ENCODE measurements at places on chromosomes 7 and 10.

- DNase-seq = no peak
Observed at GRCh38 chr7:109476409-109476808, 906.7 kb downstream of the DNAJB9 start.

GRCh38 chr10:110353244-110354119 lies 48.8 kb upstream of the SMNDC1 start:
- DNase-seq = no peak

DNA sequence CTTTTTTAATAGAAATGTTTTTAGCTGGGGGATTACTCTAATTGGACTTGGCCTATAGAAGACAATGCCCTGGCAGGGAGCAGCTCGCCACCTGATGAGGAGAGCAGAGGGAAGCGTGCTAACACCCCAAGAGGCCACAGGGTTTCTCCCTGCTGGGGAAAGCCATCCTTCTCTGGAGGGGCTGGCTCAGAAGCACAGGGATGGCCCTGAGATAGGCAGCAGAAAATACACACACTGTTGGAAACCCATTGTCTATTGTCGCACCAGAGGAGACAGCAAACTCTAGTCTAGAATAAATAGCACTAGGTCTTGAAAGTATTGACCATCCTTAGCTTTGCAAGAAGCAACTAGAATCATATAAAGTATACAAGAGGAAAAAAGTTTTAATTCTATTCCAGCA lies 5.4 kb downstream of the COBL start:
- no peak for DNase-seq

- DNase-seq = no peak
Observed at GRCh38 chr10:71468363-71469094, 71.8 kb downstream of the CDH23 start.

- no peak for DNase-seq
Observed at GRCh38 chr10:79353726-79354125, 6.5 kb downstream of the PPIF start.

- no peak for DNase-seq
Observed at GRCh38 chr10:88428442-88428841, 154.7 kb downstream of the RNLS start.

DNA sequence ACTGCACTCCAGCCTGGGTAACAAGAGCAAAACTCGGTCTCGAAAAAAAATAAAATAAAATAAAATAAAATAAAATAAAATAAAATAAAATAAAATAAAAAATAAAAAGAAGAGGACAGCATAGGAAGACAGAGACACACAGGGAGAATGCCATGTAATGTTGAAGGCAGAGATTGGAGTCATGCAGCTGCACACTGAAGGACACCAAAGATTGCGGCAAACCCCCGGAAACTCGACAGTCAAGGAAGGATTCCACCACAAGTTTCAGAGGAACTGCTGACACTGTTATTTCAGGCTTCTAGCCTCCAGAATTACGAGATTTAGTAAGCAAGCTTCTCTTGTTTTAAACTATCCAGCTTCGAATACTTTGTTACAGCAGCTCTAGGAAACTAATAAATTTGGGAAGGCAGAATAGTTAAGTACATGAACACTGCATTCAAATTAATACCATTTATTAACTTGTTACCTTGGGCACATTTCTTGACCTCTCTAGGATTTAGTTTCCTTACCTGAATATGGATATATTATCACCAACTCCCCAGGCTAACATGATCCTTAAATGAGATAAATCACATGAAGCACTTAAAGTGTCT lies 9.5 kb downstream of the CPED1 start:
- DNase-seq = no peak

DNA sequence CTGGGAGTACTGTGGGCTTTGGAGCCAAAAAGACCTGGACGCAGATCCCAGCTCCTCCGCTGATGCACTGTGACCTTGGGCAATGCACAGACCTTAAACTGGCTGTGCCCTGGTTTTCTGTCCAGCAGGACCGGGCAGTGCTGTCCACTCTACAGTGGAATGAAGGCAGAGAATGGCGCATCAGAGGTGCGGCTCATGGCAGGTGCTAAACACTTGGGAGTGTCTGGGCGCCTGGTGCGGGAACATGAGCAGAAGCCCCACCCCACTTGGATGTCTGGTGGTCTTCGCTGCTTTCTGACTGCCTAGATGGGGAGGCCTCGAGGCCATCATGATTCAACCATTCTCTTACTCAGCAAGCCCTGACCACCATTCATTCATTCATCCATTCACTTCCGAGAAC lies 153.7 kb downstream of the GRK5 start:
- no peak for DNase-seq

DNA sequence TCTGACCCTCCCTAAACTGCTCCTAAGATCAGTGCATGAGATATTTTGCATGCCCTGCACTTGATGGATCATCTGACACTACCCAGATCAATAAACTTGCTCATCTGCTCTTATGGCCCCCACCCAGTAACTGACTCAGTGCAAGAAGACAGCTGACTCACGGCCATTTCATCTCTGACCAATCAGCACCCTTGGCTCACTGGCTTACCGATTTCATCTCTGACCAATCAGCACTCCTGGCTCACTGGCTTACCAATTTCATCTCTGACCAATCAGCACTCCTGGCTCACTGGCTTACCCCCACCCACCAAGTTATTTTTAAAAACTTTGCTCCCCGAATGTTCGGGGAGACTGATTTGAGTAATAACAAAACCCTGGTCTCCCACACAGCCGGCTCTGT lies 37.2 kb upstream of the OPTN start:
- no peak for DNase-seq

DNA sequence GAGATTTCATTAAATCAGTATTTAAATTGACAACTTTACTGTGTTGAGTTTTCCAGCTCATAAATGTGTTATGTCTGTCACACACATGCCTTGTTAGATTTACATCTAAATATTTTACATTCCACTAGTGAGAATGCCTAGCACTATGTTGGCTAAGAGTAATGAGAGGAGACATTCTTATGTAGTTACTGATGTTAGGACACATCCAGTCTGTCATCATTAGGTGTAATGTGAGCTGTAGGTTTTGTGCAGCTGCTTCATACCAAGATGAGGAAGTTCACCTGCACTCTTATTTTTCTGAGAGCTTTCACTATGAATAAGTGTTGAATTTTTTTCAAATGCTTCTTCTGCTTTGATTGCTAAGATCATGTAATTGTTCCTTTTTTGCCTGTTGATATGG lies 218.0 kb upstream of the IGFBP3 start:
- no peak for DNase-seq

DNA sequence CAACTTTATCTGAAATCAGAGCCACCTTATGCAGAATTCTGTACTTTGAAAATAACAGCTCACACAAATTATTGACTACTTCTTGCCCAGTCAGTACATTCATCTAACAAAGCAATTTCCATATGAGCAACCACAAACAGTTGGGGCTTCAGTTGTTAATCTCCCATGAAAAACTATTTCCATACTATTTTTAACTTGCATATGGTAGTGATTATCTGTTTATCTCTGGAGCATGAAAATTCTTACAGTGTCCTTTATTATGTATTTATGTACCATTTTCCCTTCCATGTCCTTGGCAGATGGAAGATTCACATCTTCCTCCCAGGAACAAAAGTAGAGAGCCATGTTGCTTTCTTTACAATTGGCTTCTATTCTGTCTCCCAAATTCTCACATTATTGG lies 285.7 kb downstream of the CRPPA start:
- DNase-seq = no peak

- no peak for DNase-seq
Observed at GRCh38 chr10:16750461-16750860, 66.8 kb downstream of the RSU1 start.

DNA sequence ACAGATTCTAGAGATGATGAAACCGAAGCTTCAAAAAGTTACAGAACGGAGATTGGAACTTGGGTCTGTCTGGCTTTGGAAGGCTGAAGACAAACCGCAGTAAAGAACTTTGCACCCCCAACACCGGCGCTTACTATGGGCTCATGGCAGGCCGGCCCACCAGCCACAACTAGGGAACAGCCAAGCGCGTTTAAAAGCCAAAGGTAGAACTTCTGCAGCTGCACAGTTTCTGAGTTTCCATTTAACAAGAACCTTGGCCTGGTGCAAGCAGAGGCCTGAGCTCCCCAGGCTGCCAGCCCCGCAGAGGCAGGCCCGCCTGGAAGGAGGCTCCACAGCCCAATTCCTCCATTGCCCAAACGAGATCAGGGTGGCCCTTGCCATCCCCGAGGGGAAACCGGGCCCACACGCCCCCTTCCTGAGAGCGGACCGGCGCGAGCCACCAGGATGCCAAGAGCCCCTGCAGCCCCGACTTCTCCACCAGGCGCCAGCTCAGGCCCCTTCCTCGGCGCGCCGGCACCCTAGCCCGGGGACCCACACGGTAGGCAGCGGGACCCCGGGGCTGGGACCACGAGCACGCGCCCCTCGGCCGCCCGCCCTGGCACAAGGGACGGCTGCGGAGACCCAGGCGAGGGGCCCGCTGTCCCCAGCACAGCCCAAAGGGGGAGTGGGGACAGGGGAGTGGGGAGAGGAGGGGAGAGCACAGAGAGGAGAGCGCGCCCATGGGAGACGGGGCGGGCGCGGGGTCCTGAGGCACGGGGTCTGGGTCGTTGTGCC lies 566 bp downstream of the MAD1L1 start:
- no peak for DNase-seq

DNA sequence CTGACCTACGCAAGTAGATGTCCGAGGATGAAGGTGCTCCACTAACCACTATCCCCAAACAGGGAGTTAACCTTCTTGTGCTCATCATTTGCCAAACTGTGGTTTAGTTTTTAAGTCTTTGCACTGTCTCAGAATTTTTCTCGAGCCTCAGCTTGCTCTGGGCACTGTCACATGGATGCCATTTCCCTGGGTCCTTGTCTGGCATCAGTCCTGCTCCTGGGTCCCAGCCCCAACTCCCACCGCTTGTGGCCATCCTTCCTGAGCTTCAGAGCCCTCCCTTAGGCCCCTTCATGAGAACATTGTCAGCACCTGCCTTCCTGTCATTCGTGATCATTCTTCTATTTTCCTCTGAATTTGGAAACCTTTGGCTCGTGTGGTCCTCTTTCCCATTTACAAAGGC lies 33.8 kb downstream of the C10orf71 start:
- DNase-seq = no peak

GRCh38 chr7:25329815-25330214 lies 101.5 kb upstream of the NPVF start:
- no peak for DNase-seq

- DNase-seq = no peak
Observed at GRCh38 chr10:116274064-116274904, 1.3 kb upstream of the GFRA1 start.

GRCh38 chr10:109698086-109698485 lies 225.2 kb downstream of the XPNPEP1 start:
- no peak for DNase-seq

- DNase-seq = peak; percentile 70
Observed at GRCh38 chr10:73907841-73908517, 3.0 kb upstream of the PLAU start.

GRCh38 chr10:69919250-69919649 lies 117.5 kb downstream of the COL13A1 start:
- no peak for DNase-seq

GRCh38 chr10:77566236-77566635 lies 71.4 kb downstream of the KCNMA1 start:
- peak; percentile 50 for DNase-seq

- no peak for DNase-seq
Observed at GRCh38 chr7:82690929-82691328, 247.4 kb upstream of the CACNA2D1 start.

DNA sequence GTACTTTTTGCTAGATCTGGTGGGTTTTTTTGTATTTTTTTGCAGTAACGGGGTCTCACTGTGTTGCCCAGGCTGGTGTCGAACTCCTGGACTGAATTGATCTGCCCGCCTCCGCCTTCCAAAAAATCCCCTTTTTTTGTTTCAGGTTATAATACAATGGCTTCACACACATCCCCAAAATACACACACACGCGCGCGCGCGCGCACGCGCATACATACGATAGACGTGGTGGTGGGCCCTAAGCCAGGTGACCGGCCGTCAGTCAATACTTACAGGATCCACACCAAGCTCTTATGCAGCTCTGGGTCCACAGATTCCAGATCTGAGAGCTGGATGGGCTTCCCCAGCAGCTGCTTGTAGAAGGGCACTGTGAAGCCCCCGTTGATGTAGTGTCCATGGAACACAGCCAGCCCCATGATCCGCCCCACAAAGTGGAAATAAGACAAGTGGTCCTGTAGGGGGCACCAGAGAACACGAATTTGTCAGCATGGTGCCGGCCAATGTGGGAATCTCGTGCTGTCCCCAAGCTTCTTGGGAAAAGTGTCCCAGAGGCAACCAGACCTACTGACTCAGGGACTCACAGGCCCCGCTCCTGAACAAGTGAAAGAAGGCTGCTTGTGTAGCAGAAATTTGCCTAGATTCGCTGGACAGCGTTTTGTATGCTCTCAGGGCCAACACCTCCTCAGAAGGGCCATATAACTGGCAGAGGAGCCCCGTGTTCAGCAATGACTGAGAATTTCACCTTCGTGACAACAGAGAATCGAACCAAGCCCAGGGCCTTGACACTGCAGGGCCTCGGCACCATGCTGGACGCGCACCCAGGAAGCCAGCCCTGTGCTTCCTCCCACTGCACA lies 103.6 kb downstream of the SMURF1 start:
- DNase-seq = peak; percentile 77

- no peak for DNase-seq
Observed at GRCh38 chr7:157496416-157497275, 159.8 kb downstream of the DNAJB6 start.

- peak; percentile 24 for DNase-seq
Observed at GRCh38 chr10:24944512-24945255, 7.7 kb downstream of the PRTFDC1 start.

GRCh38 chr7:36784991-36785940 lies 61.0 kb upstream of the AOAH start:
- peak; percentile 69 for DNase-seq

DNA sequence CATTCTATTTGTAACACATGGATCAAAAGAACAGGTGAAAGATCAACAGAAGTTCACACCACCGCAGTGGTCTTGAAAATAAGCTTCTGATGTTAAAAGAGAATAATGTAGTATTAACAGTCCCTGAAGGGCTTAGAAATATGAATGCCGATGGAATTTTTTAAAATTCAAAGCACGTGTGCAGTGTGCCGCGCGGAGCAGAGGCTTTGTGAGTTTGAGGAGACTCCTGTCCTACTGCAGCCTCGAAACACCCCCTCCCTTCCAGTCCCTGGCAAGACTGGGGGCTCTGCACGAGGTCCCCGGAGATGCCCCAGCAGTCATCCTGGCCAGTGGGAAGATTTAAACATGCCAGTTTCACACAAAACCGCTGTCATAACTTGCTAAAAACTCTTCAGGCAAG lies 196.6 kb downstream of the DIP2C start:
- DNase-seq = no peak

GRCh38 chr7:132871419-132871818 lies 210.5 kb downstream of the CHCHD3 start:
- no peak for DNase-seq

GRCh38 chr10:9244864-9245263 lies 1190.4 kb downstream of the GATA3 start:
- no peak for DNase-seq

DNA sequence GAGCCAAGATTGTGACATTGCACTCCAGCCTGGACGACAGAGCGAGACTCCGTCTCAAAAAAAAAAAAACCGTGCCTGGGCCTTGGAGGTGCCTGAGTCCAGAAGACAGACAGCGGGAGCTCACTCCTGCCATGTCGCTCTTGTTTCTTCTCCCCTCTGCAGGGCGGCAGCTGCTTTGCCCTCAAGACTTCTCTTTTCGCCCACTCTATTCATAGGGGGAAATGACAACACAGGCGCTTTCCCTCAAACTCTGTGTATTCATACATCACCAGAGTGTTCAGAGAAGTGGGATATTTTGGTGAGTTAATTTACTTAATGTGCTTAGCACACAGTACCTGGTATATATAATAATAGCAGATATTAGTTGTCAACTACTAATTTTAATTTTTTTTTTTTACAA lies 44.5 kb downstream of the FOXK1 start:
- DNase-seq = no peak

GRCh38 chr10:58473976-58474375 lies 38.7 kb upstream of the BICC1 start:
- no peak for DNase-seq

All from psoas muscle (tissue), 8 donors.